ENCODE measurements at places on chromosomes 11 and 22.

DNA sequence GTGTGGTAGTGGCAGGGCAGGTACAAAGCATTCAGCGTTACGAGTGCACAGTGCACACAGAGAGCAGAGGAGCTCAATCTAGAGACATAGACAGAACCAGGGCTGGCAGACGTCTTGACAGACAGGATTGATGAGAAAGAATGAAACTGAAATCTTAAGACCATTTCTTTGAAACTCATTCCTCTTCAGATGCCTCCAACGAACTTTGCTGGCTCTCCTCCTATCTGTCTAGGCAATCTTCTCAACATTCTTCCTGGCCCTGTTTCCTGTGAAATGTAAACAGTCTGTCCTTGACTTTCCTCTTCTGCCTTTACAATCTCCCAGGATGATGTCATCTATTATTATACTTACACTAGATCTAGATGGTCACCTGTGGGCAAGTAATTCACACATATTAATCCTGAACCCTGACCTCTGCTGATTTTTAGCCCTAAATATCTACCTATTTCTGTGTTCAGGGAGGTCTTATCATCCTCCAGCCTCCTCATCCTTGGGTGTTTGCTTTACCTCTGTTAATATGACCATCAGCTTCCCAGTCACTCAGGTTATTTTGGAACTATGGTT lies 119.5 kb downstream of the ENTHD1 start:
- DNase-seq: no peak

DNA sequence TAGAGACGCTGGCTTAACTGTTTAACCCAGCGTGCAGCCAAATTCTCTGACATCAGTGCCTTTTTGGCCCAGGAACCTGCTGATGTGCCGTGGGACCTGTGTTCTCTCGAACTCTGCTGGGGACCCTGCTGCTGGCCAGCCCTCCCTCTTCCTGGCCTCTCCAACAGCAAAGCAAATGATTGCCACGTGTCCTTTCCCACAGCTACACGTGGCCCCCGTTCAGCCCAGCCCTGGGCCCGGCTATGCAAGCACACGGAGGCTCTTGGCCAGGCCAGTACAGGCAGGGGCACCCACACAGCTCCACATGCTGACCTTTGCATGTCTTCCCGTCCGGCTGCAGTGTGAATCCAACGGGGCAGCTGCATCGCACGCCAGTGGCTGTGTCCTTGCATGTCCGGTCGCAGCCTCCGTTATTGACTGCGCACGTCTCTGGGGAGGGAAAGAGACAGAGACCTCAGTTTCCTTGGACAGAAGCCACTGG lies 51.6 kb upstream of the TTLL12 start:
- no peak for DNase-seq

GRCh38 chr22:35792506-35792905 lies 74.8 kb downstream of the APOL5 start:
- no peak for DNase-seq

- no peak for DNase-seq
Measured at GRCh38 chr22:19755145-19755710, 5.3 kb upstream of the TBX1 start.

GRCh38 chr11:1271002-1271401 lies 38.4 kb downstream of the TOLLIP start:
- no peak for DNase-seq

DNA sequence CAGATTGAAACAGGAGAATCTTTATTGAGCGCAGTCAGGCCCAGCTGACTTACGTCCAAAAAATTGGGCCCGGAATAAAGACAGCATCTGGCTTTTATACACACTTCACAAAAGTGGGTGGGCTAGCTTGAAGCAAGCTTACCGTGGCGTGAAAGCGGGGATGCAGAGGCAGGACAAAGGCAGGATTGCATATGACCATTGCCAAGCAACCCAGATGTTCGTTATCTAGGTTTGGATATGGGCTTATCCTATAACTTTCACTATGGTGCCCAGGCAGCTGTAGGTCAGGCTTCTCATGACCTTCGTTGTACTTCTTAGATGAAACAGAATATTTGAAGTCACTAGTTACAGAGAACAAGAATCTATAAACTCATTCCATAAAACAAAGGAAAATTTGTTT lies 1575.6 kb upstream of the RAG2 start:
- DNase-seq: no peak

- DNase-seq: no peak
Measured at GRCh38 chr11:114147375-114148012, 88.0 kb downstream of the ZBTB16 start.

- DNase-seq: no peak
Measured at GRCh38 chr11:113752932-113753331, 20.6 kb downstream of the ZW10 start.

GRCh38 chr11:27420722-27421572 lies 51.6 kb downstream of the LGR4 start:
- no peak for DNase-seq

- DNase-seq: no peak
Measured at GRCh38 chr11:68020575-68020974, 9.9 kb upstream of the NDUFS8 start.

GRCh38 chr11:5930614-5931013 lies 11.4 kb upstream of the OR56A3 start:
- DNase-seq: no peak

DNA sequence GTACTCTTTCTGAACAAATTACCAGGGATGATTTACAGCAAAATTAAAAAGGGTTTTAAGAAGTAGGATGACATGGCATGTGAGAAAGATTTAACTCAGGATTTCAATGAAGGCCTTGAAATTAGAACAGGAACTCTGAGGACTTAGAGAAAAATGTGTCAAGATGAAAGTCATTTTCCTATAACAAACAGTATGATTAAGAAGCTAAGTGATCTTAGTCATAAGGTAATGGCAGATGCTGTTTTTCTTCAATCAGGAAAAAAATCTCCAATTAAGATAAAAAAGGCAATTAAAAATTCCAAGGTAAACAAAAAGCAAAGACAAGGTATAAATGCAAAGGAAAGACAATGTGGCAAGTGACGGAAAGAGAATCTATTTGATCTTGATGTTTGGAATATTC lies 73.5 kb downstream of the GAB2 start:
- no peak for DNase-seq

DNA sequence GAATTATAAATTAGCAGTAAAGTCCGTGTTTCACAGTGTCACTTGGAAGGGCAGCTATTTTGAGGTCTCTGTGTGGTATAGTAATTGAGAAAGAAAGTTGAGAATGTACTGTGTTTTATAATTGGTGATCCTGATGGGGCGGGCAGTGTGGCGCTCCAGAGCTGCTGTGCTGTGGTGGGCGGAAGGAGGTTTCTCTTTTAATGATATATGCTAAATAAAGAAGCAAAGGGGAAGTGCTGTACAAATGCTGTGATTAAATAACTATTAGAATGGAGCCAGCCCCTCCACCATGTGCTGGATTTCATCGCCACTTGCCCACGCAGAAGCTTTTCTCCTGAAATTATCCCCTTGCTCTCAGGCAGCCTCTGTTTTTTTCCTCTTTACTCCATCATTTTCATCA lies 24.6 kb downstream of the ATXN10 start:
- DNase-seq: no peak

- DNase-seq: no peak
Measured at GRCh38 chr11:17876827-17877226, 136.0 kb downstream of the SERGEF start.

- DNase-seq: no peak
Measured at GRCh38 chr22:35071784-35072183, 5.8 kb downstream of the ISX start.
